ENCODE measurements at places on chromosomes 4 and X. TPM values are rescaled to one million over a fixed set of nuclear protein-coding genes. Genes with fewer than 3 reads are reported as not detected.

- DNase-seq = no peak
These were observed 148.9 kb downstream of the MAML3 start for GRCh38 chr4:140004922-140005627.

DNA sequence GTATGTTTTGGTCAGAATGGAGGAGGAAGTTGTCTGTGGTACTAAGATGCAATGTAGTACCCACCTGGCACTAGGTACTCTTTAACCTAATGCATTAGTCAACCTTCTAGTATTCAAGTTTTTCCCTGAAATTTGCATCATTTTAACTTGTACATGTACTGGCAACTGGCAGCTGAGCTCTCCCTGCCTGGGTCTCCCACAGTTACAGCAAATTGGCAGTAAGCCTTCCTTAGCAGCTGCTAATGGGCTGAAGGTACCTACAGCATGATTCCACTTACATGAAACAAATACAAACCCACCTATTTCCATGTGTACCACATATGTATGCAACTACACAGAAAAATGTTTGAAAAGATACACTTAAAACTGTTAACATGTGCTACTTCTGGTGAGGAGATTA is 8.1 kb upstream of the KLHL2 start:
- no peak for DNase-seq

DNA sequence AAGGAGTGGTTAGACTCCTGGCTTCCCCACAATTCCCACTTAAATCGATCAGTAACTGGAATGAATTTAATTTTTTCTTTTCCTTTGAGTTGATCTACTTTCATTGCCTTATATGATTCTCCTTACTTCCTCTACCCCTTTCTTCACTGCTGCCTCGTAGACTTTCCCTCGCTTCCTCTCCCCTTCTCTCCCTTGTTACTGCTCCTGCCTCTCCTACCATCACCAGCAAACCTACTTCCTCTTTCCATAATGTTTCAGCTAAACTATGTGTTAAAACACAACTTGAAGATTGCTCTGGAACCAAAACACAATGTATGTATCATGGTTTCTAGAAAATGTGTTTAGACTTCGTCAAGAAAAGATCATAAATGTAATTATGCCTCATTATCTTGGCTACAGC is 132.0 kb upstream of the TET2 start:
- no peak for DNase-seq

DNA sequence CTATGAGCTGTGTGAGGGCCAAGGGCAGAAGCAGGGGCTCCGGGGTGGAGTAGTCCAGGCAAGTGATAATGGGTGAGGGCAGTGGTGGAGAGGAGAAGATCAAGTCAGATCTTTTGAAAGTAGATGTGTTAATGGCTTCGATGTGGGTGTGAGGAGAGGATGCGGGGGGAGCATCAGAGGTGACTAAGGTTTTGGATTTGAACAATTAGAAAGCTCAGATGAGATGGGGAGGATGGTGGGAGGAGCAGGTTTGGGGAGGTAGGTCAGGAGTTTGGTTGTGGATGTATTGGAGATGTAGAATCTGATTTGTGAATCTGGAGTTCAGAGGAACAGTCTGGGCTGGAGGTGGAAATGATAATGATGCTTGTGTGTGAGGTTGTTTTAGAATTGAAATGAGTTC is 4.6 kb downstream of the FTSJ1 start:
- no peak for DNase-seq

DNA sequence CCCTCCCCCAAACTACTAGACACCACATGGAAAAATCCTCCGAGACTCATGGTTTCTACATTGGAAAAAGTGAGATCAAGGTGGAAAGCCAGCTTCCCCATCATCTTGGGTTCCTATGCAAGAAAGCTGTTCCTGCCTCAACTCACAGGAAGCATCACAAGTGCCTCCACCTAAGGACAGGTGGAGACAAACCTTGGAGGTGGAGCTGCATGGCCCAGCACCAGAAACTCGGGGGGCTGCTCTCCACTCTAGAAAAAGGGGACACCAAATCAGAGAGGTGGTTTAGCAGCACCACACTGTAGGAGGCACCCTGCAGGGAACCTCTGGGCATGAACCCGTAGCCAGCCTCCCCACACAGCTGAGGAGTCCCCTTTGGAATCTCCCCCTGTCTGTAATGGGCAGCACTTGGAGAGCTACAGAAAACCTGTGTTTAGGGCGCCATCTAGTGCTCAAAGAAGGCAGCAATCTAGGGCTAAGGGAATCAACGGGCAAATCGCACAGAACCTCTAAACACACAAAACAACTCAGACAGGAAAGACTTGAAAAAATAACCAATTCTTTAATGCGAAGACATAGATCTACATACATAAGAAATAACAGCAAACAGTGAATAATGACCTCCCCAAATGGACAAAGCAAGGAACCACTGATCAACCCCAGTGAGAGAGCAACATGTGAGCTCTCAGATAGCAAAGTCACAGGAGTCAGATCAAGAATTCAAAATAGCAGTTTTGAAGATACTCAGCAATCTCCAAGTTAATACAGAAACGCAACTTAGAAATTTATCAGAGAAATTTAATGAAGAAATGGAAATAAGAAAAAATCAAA is 37.0 kb upstream of the ZBTB33 start:
- no peak for DNase-seq

DNA sequence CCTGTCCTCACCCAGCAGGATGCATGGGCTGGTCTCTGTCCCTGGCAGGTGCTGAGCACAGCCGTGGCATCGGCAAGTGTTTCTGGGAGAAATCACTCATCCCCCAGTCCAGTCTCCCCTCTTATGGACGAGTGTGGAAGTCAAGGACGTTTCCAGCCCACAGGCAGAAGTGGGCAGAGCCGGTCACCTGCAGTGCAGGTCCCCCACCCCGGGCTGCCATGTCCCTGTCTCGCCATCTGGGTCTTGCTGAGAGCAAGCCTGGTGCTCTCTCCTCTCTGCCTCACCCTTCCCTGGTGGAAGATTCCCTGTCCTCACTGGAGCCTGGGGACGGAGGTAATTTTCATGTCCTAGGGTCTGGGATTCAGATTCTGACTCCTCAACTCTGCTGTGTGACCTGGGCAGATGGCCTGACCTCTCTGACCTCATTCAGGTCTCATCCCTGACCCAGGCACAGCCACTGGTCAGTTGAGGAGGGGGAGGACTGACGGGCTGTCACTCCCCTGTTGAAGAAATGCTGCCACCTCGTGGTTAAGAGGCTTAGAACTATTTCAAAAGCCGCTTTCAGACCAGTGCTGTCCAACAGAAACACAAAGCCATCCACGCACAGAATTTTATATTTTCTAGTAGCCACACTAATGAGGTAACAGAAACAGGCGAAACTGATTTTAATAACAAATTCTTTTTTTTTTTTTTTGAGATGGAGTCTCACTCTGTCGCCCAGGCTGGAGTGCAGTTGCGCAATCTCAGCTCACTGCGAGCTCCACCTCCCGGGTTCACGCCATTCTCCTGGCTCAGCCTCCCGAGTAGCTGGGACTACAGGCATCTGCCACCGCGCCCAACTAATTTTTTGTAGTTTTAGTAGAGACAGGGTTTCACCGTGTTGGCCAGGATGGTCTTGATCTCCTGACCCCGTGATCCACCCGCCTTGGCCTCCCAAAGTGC is 1.8 kb downstream of the CPZ start:
- no peak for DNase-seq

DNA sequence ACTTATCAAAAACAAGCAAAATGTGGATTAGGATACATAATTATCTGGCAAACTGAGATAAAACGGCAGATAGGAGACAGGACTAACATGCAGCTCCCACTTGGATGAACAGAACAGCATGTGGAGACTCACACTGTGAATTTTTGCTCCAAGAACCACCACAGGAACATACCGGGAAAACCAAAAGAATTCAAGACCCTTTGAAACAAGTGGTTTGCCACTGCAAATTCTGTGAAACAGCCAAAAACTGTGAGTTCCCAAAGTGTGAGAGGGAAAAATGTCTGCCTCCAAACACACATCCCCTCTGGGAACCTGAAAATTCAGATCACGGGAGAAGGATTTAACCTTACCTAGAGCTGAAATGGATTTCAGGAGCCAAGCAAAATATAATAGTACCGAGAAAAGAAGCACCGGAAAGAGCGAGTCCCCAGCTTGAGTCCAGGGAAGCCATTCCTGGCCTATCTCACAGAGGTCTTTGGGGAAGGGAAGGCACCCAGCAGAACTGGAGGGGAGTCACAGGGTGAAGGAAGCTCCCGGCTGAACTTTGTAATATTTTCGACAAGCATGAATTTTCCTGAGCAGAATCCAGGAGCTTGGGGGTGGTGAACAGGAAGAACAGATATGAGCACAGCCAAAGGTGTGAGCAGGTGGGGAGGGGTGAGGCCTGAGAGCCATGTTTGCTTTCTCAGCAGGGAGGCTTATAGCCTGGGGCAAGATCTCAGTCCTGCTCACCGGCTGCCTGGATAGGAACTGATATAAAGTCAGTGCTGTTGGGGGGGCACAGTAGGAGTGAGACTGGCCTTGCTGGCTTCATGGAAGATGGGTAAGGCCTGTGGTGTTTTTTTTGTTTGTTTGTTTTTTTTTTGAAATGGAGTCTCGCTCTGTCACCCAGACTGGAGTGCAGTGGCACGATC is 23.9 kb downstream of the MANBA start:
- DNase-seq = no peak

DNA sequence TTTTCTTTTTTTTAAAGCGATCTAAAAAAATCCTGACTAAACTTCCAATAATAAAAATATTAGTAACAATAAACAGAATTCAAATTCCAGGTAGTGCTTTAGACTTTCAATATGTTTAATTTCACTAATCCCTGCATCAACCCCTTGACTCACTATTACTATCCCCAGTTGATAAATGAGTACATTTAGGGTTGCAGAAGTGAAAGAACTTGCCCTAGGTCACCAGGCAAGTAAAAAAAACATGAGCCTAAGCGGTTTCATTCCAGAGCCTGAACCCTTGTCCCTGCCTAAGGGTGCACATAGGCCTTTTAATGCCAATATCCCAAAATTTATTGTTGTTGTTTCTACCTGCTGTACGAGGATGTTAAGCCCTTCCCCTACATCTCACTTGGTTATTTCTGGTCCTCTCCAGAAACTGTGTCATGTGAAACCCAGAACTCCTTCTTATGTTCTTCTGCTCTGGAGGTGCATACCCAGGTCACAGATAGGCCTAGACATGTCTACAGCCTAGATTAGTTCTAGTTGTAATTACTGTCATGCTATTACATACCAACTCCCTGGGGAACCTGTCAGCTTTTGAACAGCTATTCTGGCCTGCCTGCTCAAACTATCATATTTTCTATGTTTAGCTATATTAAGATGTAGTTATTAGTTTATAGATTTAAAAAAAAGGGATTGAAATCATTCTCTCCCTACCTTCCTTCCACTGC is 244.5 kb upstream of the PITX2 start:
- DNase-seq = no peak

- peak; percentile 9 for DNase-seq
These were observed 15.6 kb downstream of the GTPBP6 start for GRCh38 chrX:302975-303374.

- no peak for DNase-seq
These were observed 204.7 kb upstream of the STK26 start for GRCh38 chrX:131818297-131818936.

GRCh38 chr4:55396308-55397125 is 760 bp downstream of the TMEM165 start:
- DNase-seq = peak; percentile 71

DNA sequence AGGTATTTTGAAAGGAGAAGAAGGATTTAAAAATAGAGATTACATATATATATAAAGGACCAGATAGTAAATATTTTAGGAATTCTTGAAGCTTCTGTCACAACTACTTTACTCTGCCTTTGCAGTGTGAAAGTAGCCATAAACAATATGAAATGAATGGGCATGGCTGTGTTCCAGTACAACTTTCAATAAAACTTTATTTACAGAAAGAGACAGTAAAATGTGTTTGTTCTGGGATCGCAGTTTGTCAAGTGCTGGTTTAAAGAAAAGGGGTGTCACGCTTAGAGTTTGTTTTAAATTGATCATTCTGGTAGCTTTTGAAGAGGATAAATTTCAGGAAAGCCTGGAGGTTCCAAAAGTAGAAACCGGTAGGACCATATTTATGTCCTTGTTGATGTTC is 176.1 kb upstream of the HS3ST1 start:
- DNase-seq = no peak

GRCh38 chr4:73257651-73258435 is 755 bp downstream of the ANKRD17 start:
- DNase-seq = peak; percentile 29

DNA sequence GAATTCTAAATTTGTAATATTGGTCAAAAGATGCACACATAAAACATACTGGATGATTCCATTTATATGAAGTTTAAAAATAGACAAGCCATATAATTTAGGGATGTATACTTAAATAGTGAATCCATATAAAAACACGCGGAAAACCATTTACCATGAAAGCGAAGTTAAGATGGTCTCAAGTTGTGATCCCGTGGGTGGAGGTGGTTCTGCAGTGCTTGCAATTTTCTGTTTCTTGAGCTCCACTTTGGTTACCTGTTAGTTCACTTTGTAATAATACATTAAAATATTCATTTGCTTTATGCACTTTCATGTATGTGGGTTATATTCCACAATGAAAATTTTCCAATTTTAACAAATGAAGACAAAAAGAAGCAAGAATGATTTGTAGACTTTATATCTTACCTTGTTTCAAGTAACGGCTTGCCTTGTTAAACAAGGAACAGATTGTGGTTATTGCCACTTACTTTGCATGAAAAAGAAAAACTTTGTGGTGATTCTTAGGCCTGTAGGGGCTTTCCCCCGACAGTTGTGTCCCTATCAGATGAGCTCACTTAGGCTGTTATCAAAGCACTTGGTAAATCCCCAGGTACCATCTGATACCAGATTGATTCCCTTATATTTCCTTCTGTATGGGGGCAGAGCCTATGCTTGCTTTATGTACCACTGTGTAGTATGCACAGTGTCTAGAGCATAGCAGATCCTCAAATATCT is 12.2 kb downstream of the UCP1 start:
- DNase-seq = no peak

GRCh38 chr4:137370206-137370633 is 162.1 kb downstream of the PCDH18 start:
- DNase-seq = no peak

DNA sequence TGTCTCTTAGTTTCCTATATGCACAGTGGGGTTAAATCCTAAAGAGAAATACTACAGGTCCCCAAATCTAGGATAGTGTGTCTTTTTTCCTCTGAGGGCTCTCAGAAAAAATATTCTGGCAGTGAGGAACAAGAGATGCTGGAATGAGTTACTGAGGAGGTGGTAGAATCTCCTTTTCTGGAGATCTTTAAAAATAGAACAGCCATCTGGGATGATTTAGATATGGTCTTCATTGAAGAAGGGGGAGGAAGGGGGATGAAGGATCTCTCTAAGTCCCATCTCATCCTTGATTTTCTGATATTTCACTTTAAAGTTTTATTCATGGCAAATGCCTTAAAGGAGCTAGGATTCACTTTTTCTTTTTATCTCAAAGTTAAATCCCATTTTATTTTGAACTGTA is 235.0 kb downstream of the MAML3 start:
- DNase-seq = no peak

GRCh38 chrX:76148041-76148665 is 24.7 kb upstream of the PBDC1 start:
- DNase-seq = no peak

GRCh38 chrX:128439159-128439558 is 387.0 kb upstream of the ACTRT1 start:
- no peak for DNase-seq

GRCh38 chr4:101660607-101661006 is 129.9 kb upstream of the BANK1 start:
- DNase-seq = no peak

- peak; percentile 46 for DNase-seq
These were observed 115.6 kb downstream of the SMIM20 start for GRCh38 chr4:26029568-26030131.

GRCh38 chrX:10133980-10134676 is 22.6 kb upstream of the CLCN4 start:
- no peak for DNase-seq

The FAM9C gene
- 1.2 TPM for total RNA-seq

The TMPRSS11A gene
- total RNA-seq = not detected

The CXCL8 gene
- total RNA-seq = 1.2 TPM

The SPATA18 gene
- 1.9 TPM for total RNA-seq

The SGMS2 gene
- 23.1 TPM for total RNA-seq
